NCI-H1417 (cell line): ENCODE measurements at places on chromosomes 3 and 15.

- peak; percentile 68 for DNase-seq
Observed at GRCh38 chr3:105527535-105527934, 160.8 kb downstream of the ALCAM start.

DNA sequence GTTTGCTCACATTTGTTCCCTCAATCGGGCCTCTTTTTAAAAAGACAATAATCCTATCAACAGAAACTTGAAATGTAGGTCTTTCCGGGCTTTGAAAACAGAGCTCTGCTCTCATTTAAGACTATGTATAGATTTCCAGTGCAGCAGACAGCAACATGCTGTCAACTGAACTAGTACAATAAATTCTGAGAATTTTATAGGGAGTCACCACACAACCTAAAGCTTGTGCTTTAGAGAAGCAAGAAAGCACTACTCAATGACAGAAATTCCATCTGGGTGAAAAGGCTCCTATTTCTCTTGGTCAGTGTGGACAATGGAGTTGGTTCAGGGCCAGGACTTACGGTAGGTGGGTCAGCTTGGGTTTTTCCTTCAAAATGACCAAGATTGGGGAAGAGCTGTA, 583.5 kb downstream of the ROBO1 start:
- DNase-seq, result no peak

- DNase-seq, result peak; percentile 51
Observed at GRCh38 chr3:156812521-156813335, 13.4 kb upstream of the LEKR1 start.

GRCh38 chr15:38961931-38962330, 397.3 kb upstream of the RASGRP1 start:
- no peak for DNase-seq

DNA sequence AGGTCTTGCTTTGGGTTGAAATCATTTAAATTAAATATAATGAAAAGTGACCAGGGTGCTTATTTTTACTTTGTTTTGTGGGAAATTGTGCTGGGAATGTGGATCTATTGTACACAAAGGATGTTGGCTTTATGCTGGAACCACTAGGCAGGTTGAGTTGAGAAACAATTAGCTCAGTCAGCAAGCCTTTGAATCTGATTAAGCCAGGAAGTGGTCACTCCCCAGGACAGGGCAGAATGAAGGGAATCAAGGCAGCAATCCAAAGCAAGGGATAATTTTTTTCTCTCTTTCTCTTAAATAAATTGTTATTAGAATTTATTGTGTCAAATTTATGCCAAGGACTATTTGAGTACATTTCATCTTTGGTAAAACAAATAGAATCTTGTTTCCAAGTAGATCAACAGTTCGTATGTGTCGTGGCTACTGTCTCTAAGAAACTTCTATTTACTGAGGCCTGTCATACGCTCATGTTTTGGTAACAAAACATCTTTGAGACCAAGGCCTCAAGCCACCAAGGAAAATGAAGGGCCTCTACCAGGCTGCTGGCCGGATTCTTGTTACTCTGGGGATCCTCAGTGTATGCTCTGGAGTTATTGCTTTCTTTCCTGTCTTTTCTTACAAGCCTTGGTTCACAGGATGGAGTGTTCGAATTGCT, at the start of gene TMEM212:
TMEM212 (plus strand) TSS at position 486 of the 655 bp plus-strand sequence; CDS start at position 521, 35 bp downstream.
- DNase-seq, result no peak

GRCh38 chr3:71791634-71792033, 6.7 kb upstream of the PROK2 start:
- DNase-seq, result no peak
